ENCODE measurements at places on chromosomes 7 and 10.

DNA sequence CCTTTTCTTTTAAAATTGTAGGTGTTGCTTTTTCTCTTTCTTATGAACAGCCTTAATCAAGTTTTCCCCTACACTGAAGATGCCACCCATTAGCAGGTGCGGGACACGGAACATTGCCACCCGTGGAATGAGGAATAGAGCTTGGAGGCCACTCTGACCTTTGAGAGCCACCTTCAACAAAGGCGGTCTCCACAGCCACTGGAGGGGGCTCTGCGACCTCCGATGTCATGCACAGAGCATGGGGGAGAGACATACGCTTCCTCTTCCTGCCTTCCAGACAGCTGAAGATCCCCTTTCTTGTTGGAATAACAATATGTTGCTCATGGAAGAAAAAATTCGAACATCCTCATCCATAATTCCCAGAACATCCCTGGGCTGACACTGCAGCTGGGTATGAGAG is 39.1 kb downstream of the ADARB2 start:
- DNase-seq = no peak

DNA sequence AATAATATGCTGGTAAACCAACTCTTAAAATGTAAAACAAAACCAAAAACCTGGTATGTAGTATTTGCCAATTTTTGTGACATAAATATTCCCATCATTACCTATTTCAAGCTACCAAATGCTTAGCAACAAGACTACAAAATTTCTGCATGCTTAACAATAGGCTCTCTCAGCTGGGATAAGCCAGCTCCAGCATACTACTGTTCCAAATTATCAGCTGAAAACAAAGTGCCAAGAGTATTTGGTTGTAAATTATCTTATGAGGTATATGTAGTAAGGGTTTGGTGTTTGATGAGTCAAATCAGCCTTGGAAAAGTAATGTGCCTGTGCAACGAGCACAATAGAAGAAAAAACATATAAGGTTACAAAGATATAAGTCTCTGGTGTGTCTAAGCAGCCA is 263.2 kb downstream of the HGF start:
- DNase-seq = no peak

DNA sequence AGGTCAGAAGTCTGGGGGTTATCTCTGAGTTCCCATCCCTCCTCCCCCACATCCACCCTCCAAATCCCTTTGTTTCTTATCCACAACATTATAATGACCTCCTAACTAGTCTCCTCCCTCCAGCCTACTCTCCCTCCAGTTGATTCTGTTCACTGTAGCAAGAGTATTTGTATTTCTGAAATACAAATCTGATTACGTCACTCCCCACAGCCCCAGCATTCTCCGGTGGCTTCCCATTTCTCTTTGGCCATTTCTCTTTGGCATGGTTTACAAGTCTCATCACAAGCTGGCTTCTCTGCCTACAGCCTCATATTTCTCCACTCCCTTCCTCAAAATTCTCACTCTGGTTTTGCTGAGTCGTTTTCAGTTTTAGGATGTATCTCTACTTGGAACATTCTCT is 24.6 kb upstream of the MRPS33 start:
- no peak for DNase-seq

DNA sequence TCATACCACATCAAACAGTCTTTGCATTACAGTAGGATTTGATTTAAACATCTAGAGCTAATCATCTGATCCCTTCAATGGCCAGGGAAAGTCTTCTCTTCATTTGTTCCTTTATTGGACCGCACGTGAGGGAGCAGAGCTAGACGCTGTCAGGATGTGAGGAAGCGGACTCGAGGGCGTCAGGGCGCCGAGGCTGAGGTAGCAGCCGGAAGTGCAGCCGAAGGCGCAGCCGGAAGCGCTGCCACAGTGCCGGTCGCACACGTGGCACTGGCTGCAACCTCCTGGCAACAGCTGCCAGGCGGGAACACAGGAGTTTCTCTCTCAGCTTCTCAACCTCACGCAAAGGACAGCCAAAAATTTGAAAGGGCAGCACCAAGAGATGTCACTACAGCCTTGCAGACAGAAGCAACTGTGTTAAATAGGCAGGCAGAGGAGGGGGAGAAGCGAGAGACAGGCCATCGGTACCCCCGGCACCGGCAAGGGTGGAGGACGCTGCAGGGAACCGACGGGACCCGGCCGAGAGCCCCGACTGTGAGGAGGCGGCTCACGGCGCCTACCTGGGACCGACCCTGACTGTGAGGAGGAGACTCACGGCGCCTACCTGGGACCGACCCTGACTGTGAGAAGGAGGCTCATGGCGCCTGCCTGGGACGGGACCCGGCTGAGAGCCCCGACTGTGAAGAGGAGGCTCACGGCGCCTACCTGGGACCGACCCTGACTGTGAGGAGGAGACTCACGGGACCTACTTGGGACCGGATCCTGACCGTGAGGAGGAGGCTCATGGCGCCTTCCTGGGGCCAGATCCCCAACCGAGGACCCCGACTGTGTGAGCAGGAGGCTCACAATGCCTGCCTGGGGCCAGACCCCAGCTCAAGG is 32.3 kb downstream of the VIPR2 start:
- DNase-seq = no peak
